ENCODE measurements at places on chromosomes 1 and 21. TPM values are rescaled to one million over a fixed set of nuclear protein-coding genes. Genes with fewer than 3 reads are reported as not detected.

Gene MYBPH
- not detected for polyA plus RNA-seq

Gene LRRC39
- 1.2 TPM for polyA plus RNA-seq

Gene FAM72D
- polyA plus RNA-seq = 0.87 TPM

Gene CIART
- polyA plus RNA-seq = 4.9 TPM

Gene ACKR1
- polyA plus RNA-seq = 11.1 TPM

Gene ZNF648
- polyA plus RNA-seq = not detected

Gene NR0B2
- polyA plus RNA-seq = not detected

Gene INPP5B
- polyA plus RNA-seq = 7.4 TPM

Gene BEND5
- 0.71 TPM for polyA plus RNA-seq

Gene ARHGAP30
- polyA plus RNA-seq = 9.5 TPM

Gene SH2D1B
- polyA plus RNA-seq = 1.3 TPM

Gene PTGS2
- 1.4 TPM for polyA plus RNA-seq

Gene BRDT
- polyA plus RNA-seq = not detected

Gene HSD3B2
- not detected for polyA plus RNA-seq

Gene GRIK1
- polyA plus RNA-seq = 0.01 TPM

Gene PDE4DIP
- polyA plus RNA-seq = 9.0 TPM

Gene SPATA6
- polyA plus RNA-seq = 1.3 TPM

Gene CFHR2
- polyA plus RNA-seq = not detected

Gene FAM163A
- not detected for polyA plus RNA-seq

Gene NDUFS5
- polyA plus RNA-seq = 545 TPM

Gene BTG3
- 26.4 TPM for polyA plus RNA-seq

Gene ADAMTS5
- polyA plus RNA-seq = 0.41 TPM

Gene TNNI3K
- polyA plus RNA-seq = 0.41 TPM

Gene EDARADD
- 2.0 TPM for polyA plus RNA-seq

Gene MYOC
- polyA plus RNA-seq = 4.6 TPM

Gene GPR52
- 0.18 TPM for polyA plus RNA-seq

Gene COL24A1
- polyA plus RNA-seq = 0.14 TPM

Gene ZNF683
- 0.51 TPM for polyA plus RNA-seq

Gene PADI2
- polyA plus RNA-seq = 0.58 TPM

Gene UBASH3A
- 0.46 TPM for polyA plus RNA-seq

Gene TMEM59
- 127 TPM for polyA plus RNA-seq

Gene TNFRSF4
- polyA plus RNA-seq = 1.1 TPM

Gene TRIM58
- 0.15 TPM for polyA plus RNA-seq

Gene RNU5D-1
- polyA plus RNA-seq = not detected

Gene OR2L13
- not detected for polyA plus RNA-seq

Gene SPAG17
- polyA plus RNA-seq = 15.4 TPM

Gene HES2
- 34.2 TPM for polyA plus RNA-seq

Measured in esophagus (tissue), 2 donors.